ENCODE measurements at places on chromosomes 11 and 22.

DNA sequence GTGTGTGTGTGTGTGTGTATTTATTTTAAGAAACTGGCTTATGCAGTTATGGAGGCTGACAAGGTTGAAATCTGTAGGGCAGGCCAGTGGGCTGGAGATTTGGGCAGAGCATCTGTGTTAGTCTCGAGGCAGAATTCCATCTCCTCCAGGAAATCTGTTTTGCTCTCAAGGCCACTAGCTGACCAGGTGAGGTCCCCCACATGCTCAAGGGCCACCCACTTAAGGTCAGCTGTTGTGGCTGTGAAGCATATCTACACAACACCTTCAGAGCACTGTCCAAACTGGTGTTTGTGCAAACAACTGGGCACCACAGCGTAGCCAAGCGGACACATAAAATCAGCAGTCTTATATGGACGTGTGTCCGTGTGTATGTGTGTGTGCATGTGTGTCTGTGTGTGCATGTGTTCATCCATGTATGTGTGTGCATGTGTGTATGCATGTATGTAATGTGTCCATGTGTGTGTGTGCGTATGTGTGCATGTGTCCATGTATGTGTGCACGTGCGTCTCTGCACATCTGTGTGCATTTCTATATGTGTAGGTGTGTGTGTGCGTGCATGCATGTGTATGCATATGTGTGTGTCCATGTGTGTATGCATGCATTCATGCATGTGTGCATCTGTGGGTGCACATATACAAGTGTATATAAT lies 400.9 kb downstream of the BRD1 start:
- no peak for DNase-seq

GRCh38 chr11:2092956-2093412 lies 46.2 kb downstream of the IGF2 start:
- peak; percentile 39 for DNase-seq

DNA sequence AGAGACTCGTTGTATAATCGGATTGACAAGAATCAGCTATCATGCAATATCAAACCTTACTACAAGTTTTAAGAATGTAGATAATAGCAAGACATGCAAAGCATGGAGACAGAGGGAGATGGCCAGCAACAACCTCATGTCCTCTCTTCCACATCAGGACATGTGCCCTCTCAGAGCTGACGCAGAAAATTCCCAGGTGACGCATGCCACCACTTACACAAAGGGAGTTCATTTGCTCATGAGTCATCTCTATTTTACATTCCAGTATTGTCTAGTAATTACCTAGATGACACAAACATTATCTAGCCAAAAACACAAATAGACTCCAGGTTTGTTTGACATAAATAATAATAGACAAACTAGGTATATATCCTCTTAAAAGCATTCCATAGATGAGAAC lies 38.1 kb upstream of the OPCML start:
- DNase-seq, result no peak

- no peak for DNase-seq
Measured at GRCh38 chr11:122103321-122103720, 12.7 kb downstream of the BLID start.

- DNase-seq, result no peak
Measured at GRCh38 chr22:38040953-38041759, 16.0 kb upstream of the PICK1 start.

DNA sequence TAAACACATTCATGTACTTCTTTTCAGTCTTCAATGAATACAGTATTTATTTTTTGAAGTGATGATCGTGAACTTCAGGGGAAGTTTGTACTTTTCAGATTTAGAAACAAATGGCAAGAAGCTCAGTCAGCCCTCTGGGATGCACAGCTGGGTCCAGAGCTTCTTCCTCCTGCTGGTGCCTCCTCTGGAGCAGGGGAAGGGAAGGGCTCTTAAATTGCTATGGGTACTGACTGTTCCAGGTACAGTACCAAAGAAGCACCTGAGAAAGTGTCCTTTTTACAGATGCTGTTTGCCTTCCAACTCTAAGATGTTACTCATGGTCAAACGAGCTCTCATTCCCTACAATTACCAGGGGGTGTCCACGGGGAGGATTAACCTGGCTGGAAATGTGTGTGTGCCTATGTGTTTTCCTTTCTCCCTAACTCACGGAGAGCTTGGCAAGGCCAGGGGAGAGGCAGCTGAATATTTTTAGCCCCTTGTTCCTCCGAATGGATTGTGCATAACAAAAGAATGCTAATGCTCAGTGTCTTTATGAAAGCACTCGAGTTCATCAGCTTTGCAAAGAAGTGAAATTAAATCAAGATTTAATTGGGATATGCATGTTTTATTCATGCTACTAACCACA lies 313.7 kb upstream of the CADM1 start:
- no peak for DNase-seq

- no peak for DNase-seq
Measured at GRCh38 chr11:25119416-25119815, 622.6 kb downstream of the LUZP2 start.

- no peak for DNase-seq
Measured at GRCh38 chr22:45208993-45209838, 31.5 kb downstream of the KIAA0930 start.

GRCh38 chr22:32476281-32477195 lies 1.9 kb downstream of the FBXO7 start:
- DNase-seq, result no peak

GRCh38 chr11:121199516-121199915 lies 93.1 kb upstream of the SC5D start:
- no peak for DNase-seq

- DNase-seq, result no peak
Measured at GRCh38 chr11:27207025-27207650, 155.9 kb downstream of the CCDC34 start.

- no peak for DNase-seq
Measured at GRCh38 chr22:29314537-29315285, 786 bp downstream of the RASL10A start.

DNA sequence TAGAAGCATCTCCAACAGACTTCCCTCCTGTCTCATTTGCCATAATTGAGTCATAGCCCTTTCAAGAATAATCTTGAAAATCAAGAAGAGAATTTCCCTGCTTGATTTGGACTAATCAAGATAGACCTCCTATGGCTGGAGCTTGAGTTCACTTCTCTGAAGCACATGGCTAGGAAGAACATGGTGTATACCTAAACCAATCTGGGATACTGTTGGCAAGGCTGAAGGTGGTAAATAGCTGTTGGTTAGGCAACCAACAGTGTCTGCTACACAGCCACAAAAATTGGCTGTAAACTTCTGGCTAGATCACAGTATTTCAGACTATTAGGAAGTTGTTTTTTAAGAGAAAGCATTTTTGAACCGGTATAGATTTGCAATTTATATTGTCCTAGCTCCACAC lies 4.9 kb downstream of the CRYAB start:
- DNase-seq, result no peak

DNA sequence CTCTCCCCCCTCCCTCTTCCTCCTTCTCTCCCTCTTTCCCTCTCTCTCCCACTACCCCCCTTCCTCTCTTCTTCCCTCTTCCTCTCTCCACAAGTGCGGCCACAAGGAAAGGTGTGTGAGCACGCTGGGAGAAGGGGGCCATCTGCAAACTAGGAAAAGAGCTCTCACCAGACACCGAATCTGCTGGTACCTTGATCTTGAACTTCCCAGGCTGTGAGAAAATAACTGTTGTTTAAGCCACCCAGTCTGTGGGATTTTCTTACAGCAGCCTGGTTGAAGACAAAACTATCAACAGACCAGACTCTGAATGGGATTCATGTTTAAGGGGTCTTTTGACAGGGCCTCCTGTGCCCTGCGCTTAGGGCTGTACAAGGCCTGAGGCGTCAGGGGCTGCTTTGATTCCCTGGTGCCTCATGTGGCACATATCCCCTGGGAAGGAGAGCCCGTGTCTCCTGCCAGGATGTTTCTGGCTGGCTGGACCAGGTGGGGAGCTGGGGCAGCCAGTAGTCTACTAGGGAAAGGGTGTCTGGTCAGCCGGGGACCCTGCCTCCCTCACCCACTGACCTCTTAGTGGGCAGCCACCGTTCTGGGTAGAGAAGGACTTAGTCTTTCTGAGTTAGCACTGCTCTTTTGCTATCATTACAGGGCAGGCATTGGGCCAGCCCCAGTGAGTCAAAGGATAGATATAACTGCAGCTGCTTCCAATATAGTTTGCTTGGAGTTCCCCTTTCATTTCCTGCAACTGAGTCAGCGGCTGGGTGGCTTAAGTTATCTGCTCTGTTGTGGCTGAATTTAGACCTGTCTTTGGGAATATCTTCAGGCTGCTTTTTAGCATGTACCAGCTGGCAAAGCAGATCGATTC lies 6.2 kb downstream of the PANX1 start:
- peak; percentile 3 for DNase-seq

GRCh38 chr11:31798554-31799434 lies 12.3 kb downstream of the PAX6 start:
- DNase-seq, result no peak

DNA sequence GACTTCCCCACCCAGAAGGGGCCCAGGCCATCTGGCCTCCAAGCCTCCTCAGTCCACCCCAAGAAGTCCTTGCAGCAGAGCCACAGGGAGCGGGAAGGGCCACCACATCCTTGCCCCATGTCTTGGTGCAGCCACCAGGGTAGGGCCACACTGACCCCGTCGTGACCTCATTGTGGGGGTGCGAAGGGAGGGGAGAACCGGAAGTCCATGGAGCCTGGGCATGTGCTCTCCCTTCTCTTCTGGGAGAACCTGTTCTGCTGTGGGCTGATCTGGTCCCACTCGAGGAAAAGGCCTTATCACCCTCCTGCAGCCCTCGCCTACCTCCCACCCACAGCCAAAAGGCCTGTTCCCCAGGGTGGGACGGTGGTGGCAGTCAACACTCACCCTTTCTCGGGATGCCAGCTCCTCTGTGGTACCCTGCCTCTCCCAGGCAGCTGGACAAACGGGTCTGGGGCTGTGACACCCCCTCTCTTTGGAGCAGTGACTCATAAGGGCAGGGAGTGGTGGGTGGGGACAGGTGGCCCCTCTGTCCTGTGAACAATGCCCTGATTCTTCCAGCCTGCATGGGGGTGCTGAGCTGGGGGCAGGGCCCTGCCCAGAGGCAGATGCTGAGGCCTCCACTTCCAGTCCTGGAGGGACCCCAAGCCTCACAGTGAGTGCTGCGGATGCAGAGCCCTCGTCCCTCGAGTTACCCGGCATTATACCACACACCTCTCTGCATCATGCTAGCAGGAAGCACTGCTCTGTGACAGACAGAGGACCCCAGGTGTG lies 14.6 kb upstream of the CTSD start:
- no peak for DNase-seq

GRCh38 chr22:48778308-48779195 lies 1049.1 kb downstream of the BRD1 start:
- no peak for DNase-seq

DNA sequence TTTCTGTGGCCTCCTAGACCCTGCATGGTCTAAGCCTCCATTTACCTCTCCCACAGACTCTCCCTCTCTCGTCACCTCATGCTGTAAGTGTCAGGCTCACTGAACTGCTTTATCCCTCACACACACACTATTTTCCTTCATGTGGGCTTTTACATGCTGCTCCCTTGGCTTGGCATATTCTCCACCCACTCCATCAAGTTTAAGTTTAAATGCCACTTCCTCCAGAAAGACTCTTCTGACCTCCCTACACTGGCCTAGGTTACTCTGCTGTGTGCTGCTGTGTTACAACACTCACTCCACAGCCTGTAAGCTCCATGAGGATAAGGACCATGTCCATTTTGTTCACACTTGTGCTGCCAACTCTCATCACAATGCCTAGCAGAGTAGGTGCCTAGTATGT lies 2.5 kb downstream of the DCHS1 start:
- no peak for DNase-seq

DNA sequence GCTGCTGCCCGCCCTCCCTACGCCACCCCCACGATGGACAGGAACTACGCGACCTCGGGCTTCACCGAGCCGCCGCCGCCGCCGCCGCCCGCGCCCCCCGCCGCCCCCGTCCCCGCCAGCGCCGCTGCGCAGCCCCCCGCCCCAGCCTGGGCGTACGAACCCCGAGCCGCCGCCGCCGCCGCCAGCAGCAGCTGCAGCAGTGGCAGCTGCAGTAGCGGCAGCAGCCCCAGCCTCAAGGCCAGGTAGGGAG lies 407 bp downstream of the QSER1 start:
- DNase-seq, result peak; percentile 53

- no peak for DNase-seq
Measured at GRCh38 chr11:28137832-28138231, 29.6 kb downstream of the METTL15 start.

DNA sequence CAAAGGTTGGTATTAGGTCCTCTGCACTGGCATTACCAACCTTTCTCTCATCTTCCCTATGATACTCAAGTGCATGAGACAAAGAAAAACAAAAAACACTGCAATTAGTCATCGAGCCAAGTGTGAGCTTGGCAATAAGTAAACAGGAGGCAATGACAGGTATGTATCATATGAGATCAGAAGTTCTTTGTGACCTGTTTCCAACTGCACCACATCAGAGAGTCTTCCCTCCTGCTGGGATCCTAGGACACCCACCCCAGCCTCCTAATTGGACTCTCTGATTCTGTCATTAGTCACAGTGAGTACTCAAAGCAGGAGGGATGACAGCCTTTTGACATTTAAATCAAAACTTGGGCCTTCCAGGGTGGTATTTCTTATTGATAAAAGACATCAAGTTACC lies 7.8 kb upstream of the JAML start:
- peak; percentile 60 for DNase-seq

GRCh38 chr11:134733646-134734045 lies 321.6 kb upstream of the B3GAT1 start:
- no peak for DNase-seq

GRCh38 chr22:24938741-24939341 lies 7.7 kb downstream of the LHFPL7 start:
- DNase-seq, result no peak

GRCh38 chr11:66371627-66372415 lies at the start of gene SLC29A2:
Gene SLC29A2, minus strand, starts transcription at chr11:66371760. Its CDS starts 169 bp downstream, at chr11:66371591.
- peak; percentile 74 for DNase-seq

GRCh38 chr11:122320671-122321070 lies 204.7 kb upstream of the BLID start:
- no peak for DNase-seq

DNA sequence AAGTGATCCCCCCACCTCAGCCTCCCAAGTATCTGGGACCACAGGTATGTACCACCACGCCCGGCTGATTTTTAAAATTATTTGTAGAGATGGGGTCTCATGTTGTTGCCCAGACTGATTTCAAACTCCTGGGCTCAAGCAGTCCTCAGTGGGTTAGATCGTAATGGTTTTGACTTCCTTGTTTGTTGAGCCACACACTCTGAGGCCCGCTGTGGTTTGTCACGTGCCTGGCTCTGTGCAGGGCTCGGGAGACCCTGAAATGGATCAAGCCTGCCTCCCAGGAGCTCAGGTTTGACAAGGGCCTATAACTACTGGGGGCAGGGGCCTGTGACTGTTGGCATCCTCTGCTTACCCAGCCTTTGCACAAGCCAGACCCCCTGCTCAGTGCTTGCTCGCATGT lies 68.1 kb downstream of the MPPED1 start:
- DNase-seq, result no peak

- DNase-seq, result no peak
Measured at GRCh38 chr11:74283580-74284180, 27.8 kb downstream of the P4HA3 start.

Data from stimulated activated naive CD4-positive, alpha-beta T cell treated with Interleukin-2 at 50 U/mL for 16 hours (primary cell).